Naive thymus-derived CD4-positive, alpha-beta T cell (primary cell): ENCODE measurements at places on chromosomes 2 and 18. TPM values are rescaled to one million over a fixed set of nuclear protein-coding genes. Genes with fewer than 3 reads are reported as not detected.

GRCh38 chr2:9222239-9222892, 15.8 kb downstream of the ASAP2 start:
- DNase-seq, result no peak

GRCh38 chr18:62716619-62717168, 1.4 kb downstream of the PHLPP1 start:
- DNase-seq, result peak; percentile 59

DNA sequence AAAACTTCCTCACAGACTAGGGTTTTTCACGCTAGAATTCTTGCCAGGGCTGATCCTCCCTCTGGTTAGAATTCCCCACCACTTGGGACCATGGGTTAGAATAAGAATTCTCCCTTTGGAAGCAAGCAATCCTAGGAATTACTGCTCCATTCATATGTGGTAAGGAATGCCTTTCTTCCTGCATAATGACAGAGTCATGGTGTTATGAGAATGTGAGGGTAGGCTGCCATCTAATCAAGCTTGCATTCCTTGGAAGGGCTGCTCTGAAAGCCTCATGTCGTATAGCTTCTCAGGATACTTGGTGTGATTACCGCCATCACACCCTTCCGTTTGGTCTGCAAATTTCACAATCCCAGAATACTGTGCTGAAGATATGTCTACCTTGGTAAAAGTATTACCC, 1282.4 kb upstream of the PIK3C3 start:
- DNase-seq, result no peak

GRCh38 chr2:118974103-118974993, 32.4 kb downstream of the MARCO start:
- DNase-seq, result no peak

- no peak for DNase-seq
Measured at GRCh38 chr2:23387845-23388244, 2.9 kb downstream of the KLHL29 start.

TWIST2 gene
- total RNA-seq, result not detected
